ENCODE measurements at places on chromosomes 7 and 10.

GRCh38 chr7:146876411-146876810 is 759.8 kb downstream of the CNTNAP2 start:
- no peak for DNase-seq

- DNase-seq: no peak
Measured at GRCh38 chr10:93850031-93851015, 43.5 kb upstream of the SLC35G1 start.

DNA sequence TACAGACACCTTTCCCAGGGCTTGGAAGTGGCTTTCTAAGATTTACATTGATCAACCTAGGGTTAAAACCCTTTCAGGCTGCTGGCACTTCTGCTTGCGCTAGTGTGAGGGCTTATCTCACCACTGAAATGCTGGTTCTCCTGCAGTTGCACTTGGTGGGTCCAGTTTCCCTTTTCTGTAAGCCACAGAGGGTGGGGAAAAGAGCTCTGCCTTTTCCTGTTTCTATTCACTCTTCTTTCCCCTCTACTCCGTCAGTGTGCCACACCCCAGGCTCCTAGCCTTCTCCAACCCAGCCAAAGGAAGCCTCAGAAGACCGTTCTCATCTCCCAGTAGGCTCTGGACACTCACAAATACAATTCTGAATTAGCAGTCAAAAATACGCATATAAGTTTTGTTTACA is 19.0 kb upstream of the CAPZA2 start:
- no peak for DNase-seq

DNA sequence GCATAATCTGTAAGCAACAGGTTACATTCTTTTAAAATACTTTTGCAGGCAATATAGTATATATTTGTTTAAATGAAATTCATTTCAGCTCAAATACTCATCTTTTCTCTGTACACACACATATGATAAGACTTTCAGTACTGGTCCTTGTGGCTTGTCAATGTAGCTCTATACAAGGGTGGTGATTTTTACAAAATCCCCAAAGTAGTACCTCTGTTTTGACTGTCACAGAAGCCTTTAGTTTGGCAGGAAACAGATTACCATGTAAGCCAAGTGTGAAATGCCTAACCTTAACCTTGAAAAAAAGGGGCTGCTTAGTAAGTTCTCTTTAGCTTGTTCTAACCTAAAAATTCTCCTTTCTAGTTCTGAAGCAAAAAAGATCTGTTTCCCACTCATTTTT is 87.9 kb downstream of the KCND2 start:
- DNase-seq: no peak

- DNase-seq: peak; percentile 68
Measured at GRCh38 chr10:110311357-110311949, 6.7 kb upstream of the SMNDC1 start.

DNA sequence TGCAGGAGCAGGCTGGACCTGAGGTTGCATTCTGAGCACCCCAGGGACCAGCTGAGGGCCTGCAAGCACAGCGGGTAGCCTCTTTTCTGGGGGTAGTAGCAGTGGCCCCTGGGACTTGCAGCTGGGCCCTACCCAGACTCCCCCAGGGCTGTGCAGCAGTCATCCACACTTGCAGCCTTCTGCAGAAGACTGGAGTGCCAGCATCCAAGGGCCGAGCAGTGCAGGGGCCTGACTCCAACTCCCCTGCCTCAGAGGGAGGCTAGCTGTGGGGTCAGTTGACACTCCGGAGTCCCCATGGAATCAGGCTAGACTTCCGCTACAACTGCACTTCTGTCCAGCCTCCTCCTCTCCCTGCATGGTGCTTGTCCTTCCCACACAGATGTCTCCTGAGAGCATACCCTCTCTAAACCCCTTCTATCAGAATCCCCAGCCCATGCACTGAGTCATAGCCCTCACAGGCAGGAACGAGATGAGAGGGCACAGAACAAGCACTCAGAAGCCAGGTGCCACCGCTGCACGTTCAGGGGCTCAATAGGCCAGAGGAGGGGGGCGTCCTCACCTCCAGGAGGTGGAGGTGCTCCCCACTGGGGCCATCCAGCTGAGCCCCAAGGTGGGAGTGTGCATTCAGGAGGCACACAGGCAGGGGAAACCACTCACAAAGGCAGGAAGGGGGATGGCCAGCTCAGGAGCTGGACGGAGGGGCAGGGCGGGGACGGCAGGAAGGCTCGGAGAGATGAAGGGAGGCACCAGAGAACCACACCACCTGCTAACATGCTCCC is 7.5 kb downstream of the RASGEF1A start:
- no peak for DNase-seq

GRCh38 chr7:14691597-14692203 is 210.9 kb downstream of the DGKB start:
- peak; percentile 15 for DNase-seq
